ENCODE measurements at places on chromosomes 6 and 20. TPM values are rescaled to one million over a fixed set of nuclear protein-coding genes. Genes with fewer than 3 reads are reported as not detected.

DNA sequence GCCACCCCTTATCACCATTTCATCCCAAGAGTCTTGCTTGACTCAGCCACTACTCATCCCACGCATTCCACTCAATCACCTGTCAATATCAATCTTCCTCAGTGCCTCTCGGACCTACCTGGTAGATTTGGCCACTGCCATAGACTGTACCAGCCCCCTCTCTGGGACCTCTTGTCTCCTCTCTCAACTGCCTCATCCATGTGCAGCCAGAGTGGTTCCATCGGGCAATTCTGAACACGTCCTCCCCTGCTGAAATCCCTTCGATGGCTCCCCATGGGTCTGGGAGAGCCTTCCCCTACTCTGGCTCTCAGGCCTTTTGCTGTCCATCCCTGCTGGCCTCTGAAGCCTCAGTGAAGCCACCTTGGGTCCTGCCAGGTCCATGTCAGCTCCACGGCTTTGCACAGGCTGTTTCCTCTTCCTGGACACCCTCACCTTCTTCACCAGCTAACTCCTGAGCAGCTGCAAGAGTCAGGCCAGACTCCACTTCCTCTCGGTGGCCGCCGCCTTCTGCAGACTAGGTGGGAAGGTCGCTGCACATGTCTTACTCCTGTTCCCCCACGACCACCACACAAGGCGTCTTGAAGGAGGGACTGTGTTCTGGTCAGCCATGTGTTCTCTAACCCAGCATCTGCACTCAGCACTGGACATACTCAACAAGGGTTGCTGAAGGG, 120.4 kb downstream of the TOX2 start:
- no peak for DNase-seq

GRCh38 chr6:119311514-119312142, 37.9 kb downstream of the MAN1A1 start:
- DNase-seq = no peak

The SPATS1 gene
- total RNA-seq = not detected

The BTN1A1 gene
- total RNA-seq = not detected

DNA sequence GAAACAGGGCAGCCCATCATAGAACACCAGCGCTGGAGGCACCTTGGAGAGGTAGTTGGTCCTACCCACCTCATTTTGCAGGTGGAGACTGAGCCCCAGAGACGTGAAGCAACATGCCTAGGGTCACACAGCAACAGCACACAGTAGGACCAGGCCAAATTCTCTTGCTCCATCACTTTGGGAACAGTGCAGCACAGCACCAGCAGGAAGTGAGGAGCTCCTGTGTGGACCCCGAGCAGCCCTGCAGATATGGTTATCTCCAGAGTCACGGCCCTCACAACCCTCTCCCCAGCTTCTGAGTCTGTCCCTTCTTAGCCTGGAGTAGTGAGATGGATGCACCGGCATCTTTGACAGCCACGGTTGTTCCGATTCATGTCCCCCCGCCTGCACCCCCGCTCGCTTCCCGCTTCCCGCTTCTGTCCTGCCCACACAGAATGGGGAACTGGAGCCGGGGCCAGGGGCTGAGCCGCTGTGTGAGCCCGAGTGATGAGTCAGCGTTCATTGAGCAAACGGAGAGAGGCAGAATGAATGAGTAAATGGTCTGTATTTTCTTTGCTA, 72.6 kb upstream of the DUSP22 start:
- no peak for DNase-seq

The NOTCH4 gene
- 9.1 TPM for total RNA-seq

The SLC22A7 gene
- total RNA-seq = not detected

DNA sequence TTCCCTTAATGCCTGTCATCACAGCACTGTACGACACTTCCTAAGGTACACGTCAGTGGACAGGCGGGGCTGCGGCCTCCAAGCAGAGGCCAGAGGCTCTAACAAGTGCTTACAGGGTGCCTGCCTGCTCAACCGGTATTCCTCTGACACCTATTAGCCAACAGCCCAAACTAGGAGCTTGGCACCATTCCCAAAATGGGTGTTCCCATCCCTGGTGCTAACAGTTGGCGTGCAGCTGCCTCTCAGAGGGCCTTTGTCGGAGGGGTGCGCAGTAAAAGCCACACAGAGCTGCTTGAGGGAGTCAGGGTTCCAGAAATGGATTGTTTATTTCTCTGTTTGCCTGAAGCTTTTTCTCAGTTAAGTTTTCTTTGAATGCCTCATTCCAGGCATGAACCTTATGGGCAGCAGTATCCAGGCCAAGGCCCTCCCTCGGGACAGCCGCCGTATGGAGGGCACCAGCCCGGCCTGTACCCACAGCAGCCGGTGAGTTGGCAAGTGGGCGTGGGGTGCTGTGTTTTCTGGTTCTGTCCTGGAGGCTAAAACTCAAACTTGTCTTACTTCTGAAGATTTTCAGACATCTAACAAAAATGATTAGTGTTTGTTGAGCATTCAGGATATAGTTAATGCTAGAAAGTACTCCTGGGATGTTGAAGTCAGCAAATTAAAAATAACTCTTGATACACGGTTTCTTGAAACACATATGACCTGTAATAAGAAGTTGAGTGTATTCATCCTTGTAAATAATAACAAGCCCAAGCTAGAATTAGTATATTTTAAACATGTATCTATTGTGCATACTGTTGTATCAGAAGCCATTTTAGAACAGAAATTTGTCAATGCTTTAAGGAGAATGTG, 124.7 kb downstream of the TMEM242 start:
- DNase-seq = no peak

GRCh38 chr6:45420909-45421708, 43.4 kb upstream of the SUPT3H start:
- DNase-seq = no peak

The LGSN gene
- total RNA-seq = not detected

DNA sequence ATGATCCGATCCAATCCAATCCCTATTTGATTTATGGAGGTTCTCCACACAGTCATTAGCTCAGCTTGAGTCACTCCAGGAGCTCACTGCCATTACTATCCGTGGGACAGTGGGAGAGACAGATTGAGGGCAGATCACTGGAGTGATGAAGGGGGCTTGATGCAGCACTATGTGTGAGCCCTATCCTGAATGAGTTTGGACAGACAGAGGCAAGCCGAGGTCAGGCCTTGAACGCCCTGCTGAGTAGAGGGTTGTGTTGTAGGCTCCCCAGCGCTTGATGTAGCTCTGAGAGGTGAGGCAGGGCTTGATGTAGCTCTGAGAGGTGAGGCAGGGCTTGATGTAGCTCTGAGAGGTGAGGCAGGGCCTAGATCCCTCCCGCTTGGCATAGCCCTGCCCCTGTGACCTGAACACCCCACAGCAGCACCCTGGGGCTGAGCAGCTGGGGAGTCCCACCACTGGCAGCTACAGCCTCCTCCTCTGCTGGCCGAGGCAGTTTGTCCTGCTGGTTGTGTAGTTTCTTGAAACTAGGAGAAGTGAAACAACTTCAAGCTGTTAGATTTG, 58.7 kb downstream of the ZFAND3 start:
- DNase-seq = no peak

- DNase-seq = peak; percentile 58
Observed at GRCh38 chr6:159692303-159693127, 526 bp downstream of the SOD2 start.

The SLC35B2 gene
- 37.5 TPM for total RNA-seq

The PDE10A gene
- total RNA-seq = 6.3 TPM

The NOX3 gene
- not detected for total RNA-seq

DNA sequence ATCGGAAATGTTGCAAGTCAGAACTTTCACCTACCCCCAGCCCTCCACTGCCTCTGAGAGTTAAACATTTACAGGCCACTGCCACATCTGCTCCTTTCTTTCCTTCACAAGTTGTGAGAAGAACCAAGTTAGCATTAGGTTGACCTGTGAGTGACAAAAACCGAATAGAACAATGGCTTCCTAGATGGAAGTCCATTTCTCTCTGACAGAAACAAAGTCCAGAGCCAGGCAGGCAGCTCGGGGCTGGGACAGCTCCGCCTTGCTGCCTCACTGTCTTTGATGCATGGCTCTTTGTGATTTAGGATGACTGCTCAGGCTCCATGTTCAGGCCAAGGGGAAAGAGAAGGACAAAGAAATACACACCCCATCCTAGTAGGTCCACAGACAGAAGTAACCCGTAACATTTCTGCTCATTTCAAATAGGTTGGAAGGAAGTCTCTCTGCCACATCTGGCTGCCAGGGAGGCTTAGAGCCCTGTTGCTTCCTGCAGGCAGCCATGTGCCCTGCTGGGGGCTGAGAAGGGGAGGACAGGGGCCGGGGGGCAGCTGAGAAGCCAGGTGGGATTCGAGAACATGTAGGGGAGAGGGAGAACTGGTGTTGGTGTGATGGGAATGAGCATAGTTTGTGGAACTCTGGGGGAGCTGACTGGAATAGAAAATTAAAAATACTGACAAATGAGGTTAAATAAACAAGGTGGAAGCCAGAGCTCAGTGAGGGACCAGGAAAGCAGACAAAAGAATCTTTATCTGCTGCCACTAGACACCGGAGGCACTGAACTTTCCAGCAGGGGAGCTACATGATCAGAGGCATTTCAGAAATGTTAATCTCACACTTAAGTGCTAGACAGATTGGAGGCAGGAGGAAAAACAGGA, 19.5 kb upstream of the IER3 start:
- peak; percentile 89 for DNase-seq

The IL20RA gene
- total RNA-seq = 0.40 TPM

The C20orf141 gene
- not detected for total RNA-seq

- no peak for DNase-seq
Observed at GRCh38 chr6:130724089-130724488, 103.1 kb upstream of the SMLR1 start.

DNA sequence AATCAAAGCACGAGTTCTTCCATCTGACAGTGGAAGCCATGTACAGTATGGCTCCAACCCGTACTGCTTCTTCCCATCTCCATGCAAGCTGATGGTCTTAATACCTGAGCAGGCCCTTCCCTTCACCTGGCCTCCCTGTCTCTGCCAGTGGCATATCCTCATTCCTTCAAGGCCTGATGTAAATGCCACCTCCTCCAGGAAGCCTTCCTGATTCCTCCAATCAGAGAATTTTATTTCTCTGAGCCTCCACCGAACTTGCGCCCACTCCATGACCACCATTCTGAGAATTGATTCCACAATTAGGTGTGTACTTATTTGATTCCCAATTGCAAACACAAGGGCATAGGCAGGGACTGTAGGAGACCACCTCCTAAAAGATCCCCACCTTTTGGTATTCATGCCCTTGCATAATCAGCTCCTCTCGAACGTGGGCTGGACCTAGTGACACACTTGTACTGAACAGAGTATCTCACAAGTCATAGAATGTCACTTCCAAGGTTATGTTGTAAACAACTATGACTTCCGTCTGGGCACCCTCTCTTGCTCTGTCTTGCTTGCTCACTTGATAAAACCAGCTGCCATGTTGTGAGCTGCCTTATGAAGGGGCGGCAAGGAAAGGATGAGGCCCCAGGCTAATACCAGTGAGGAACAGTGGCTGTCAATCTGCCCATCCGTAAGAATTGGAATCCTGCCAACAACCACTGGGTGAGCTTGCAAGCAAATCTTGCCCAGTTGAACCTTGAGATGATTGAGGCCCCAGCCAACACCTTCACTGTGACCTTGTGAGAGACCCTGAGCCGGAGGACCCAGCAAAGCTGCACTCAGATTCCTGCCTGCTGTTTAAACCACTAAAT, 38.8 kb downstream of the CPNE5 start:
- DNase-seq = no peak

DNA sequence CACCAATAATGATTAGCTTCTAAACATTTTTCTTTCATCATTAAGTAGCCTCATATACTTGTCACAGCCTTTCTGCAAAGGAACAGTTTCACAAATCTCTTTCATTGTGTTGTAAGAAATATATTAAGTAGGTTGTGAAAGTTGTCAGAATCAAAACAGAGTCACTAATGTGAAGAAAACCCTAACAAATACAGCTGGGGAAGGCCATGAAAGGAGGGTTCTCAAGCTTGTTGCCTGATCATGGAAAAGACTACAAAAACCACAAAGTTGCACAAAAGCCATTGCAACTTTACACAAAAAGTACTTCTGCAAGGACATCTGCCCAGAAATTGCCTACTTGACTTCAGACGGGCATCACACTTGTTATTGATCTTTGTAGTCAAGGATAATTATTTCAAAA, 216.1 kb downstream of the ALDH8A1 start:
- no peak for DNase-seq

- no peak for DNase-seq
Observed at GRCh38 chr6:9461188-9461587, 953.7 kb downstream of the TFAP2A start.

The RFX6 gene
- not detected for total RNA-seq

The CEP162 gene
- 3.3 TPM for total RNA-seq

The PI16 gene
- not detected for total RNA-seq

GRCh38 chr6:131258816-131259476, 123.7 kb downstream of the AKAP7 start:
- DNase-seq = no peak

DNA sequence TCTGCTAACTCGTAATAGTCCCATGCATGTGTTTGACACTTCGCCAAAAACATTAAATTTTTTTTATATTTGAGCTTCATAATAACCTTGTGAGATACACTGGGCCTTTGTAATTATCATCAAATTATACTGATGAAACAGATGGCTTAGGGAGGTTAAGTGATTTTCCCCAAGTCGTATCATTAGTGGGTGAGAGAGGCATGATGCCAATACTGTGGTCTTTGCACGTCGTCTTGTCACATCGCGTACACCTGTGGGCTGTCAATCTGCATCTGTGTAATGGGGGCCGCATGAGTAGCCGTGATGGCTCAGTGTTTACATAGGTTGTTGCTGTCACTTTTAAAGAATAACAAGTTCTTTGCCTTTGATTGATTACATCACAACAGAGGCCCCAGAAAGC, 1.7 kb downstream of the PRL start:
- no peak for DNase-seq

- DNase-seq = peak; percentile 63
Observed at GRCh38 chr6:153167061-153167891, 36.2 kb upstream of the RGS17 start.
